ENCODE measurements at places on chromosomes 6 and 20.

GRCh38 chr6:150167479-150167873, 24.6 kb downstream of the PPP1R14C start:
- DNase-seq, result no peak

GRCh38 chr20:4225745-4226144, 210.4 kb upstream of the RNF24 start:
- DNase-seq, result no peak

GRCh38 chr6:4698901-4699659, 77.1 kb upstream of the CDYL start:
- DNase-seq, result no peak

GRCh38 chr20:25545171-25545570, 40.2 kb downstream of the NINL start:
- no peak for DNase-seq

DNA sequence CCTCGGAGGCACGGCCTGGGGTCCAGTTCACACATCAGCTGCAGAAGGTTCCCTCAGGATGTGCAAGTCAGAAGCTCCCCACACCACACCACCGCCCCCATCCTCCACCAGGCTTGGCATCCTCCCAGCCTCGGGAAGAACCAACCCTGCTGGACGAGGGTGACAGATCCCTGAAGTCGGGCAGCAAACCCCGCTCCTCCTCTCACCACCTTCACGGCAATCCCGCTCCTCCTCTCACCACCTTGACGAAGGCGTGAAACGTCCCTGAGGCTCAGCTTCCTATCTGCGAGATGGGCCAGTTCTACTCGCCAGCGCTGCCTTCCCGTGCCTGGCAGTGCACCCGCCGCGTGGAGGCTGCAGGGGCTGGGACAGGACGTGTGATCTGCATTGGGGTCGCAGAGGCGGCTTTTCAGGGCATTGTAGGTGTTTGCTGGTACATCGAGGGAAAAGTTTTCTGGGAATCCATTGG, 327.0 kb downstream of the TAF4 start:
- no peak for DNase-seq

DNA sequence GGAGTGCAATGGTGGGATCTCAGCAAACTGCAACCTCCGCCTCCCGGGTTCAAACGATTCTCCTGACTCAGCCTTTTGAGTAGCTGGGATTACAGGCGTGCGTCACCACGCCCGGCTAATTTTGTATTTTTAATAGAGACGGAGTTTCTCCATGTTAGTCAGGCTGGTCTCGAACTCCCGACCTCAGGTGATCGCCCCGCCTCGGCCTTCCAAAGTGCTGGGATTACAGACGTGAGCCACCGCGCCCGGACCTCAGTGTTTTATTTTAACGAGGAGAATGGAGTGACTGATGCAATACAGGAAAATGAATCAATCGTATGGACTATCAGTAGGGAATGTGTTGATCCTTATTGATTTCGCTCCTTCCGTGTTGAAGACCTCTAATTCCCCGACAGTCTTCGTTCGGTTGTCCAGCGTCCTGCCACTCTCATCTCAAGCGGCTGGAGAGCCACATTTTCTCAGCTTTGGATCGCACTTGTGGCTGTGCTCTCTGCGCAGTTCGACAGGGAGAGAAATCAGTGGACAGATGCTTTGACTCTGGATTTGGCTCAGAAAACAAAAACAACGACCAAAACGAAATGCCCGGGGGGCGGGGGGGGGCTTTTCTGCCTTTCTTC, 166.2 kb downstream of the TRIM27 start:
- DNase-seq, result peak; percentile 73

DNA sequence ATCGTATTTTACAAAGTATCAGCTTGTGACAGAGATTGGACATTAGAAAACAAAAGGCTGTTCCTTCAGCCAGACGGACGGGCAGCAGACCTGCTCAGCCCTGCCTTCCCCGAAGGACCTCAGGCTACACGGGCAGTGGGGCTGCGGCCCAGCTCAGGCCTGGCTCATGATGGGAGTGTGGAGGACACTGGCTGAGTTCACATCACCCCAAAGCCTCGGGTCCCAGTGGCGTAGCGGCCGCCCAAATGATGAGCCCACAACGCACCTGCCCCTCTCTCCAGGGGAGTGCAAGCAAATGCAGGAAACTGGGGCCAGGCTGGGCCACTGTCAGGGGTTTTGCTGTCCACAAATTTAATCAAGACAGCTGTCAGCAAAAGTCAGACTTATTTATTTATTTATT, 356.8 kb downstream of the TAF4 start:
- no peak for DNase-seq

DNA sequence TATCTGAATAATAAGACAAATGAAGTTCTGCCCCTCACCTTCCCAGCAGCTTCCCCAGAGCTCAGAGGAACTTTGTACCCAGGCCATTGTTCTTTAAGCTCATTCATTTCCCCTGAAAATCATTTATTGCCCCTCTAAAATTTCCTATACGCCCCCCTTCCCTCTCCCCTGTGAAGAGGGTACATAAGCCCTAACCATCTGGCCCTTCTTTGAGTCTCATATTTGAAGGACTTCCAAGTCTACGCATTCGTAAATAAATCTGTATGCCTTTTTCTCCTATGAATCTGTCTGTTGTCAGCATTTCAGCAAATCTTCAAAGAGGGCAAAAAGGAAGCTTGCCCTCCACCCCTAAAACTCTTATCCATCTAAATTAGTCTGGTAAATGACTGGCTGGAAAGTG, 73.1 kb upstream of the DST start:
- DNase-seq, result no peak

DNA sequence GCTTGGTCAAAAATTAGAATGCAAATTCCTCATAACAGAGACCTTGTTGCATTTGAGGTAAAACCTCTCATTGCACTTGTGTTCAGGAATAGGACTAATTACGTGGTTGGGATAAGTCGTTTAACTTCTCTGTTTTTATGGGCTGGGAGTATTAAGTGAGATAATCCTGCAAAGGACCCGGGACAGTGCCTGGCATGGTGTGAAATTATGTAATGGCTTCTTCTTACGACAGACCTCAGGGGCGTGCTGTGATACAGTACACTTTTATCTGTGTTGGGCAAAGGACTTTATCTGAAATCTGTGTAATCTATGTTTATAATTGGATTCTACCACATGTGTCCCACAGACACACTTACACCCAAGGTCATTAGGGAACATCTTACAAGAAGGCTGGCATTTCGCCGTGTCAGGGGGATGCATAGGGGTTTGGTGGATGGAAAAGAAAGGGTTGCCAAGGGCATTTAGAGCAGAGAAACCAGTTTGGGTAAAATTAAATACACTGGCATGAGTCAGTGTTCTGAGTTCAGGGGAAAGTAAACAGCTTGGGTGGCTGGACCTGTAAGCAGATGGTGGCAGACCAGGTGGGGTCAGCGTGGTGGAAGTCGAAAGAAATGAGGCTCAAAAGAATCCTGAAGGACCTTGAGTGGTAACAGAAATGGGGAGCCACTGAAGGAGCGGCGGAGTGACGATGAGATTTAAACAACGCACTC, 17.2 kb upstream of the RTF2 start:
- no peak for DNase-seq

DNA sequence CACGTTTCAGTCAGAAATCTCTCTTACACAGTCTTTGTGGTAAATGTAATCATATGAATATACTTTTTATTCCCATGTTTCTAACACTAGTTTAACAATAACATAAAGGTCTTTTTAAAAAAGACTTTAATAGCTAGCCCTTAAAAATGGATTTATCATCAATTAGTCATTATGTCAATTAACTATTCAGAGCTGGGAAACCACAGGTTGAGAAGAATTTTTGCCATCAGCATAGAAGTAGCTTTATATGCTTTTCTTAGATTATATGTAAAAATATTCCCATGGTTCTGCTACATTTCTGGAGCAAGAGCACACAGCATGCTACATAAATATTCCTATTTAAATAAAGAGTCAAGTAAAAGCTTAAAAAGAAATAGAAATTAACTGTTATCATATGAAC, 35.5 kb downstream of the ASCC3 start:
- no peak for DNase-seq

GRCh38 chr20:10467681-10468339, 32.7 kb downstream of the SLX4IP start:
- DNase-seq, result no peak

GRCh38 chr6:113763311-113763766, 93.8 kb upstream of the MARCKS start:
- no peak for DNase-seq

- no peak for DNase-seq
Observed at GRCh38 chr6:150298030-150298380, 70.8 kb upstream of the IYD start.

GRCh38 chr6:44508646-44509045, 121.1 kb downstream of the CDC5L start:
- no peak for DNase-seq

- DNase-seq, result no peak
Observed at GRCh38 chr20:45765980-45766379, 25.7 kb downstream of the WFDC3 start.

DNA sequence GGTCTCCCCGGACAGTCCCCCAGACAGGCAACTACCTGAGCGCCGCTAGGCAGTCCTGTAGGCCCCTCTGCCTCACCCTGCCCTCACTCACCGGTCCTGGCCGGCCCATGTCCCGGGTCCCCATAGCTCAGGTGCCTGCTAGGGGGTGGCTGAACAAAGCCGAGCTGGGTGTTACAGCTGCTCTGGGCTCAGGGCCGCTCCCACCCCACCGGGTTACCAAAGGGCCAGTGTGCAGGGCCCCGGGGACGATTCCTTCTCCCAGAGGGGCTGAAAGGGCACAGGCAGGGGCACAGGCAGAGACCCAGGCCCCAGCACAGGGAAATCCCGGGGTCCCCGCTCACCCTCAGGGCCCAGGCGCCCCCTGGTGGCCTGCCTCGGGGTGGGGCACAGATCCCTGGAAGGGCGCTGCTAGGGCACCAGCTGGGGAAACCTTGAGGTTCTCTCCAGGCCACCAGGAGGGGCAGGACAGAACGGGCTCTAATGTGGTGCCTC, 118.4 kb downstream of the GRM4 start:
- DNase-seq, result peak; percentile 81

All from ecto neural progenitor cell (in vitro differentiated cells).